Memory B cell (primary cell): ENCODE measurements at places on chromosomes 7 and 10.

- no peak for DNase-seq
- H3K27ac ChIP-seq = no peak overlapping the region
- H3K36me3 ChIP-seq = no peaks in the 10 kb centered on the region
These were observed 131.4 kb downstream of the VIPR2 start for GRCh38 chr7:159013181-159013690.

- peak overlapping the region; percentile 84 for H3K4me3 ChIP-seq
- no peak for DNase-seq
- peaks cover 15% of the 10 kb centered on the region for H3K4me1 ChIP-seq
- H3K27me3 ChIP-seq = no peaks in the 10 kb centered on the region
- peaks cover 3% of the 10 kb centered on the region for H3K36me3 ChIP-seq
- H3K27ac ChIP-seq = peak overlapping the region; percentile 65
These were observed 336.7 kb upstream of the KLF6 start for GRCh38 chr10:4121502-4122380.

DNA sequence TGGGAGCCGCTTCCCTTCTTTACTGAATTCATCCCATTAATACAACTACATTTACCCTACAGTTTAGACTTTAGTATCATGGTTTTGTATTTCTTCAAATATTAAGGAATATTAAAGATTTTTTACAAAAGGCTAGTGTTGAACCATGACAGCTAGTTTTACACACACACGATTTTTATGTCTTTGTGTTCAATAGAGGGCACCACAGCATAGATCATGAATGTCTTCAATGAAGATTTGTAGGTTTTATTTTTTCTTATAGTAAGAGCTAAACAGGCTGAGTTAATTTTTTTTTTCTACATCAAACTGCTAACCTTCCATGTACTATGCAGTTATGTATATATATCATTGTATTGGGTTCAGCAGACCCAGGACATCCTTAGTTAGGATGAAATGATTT lies 76.9 kb downstream of the SNX10 start:
- H3K36me3 ChIP-seq = peaks cover 24% of the 10 kb centered on the region
- H3K27ac ChIP-seq = no peak overlapping the region
- H3K27me3 ChIP-seq = no peaks in the 10 kb centered on the region
- H3K4me1 ChIP-seq = peaks cover 10% of the 10 kb centered on the region
- no peak overlapping the region for H3K4me3 ChIP-seq

DNA sequence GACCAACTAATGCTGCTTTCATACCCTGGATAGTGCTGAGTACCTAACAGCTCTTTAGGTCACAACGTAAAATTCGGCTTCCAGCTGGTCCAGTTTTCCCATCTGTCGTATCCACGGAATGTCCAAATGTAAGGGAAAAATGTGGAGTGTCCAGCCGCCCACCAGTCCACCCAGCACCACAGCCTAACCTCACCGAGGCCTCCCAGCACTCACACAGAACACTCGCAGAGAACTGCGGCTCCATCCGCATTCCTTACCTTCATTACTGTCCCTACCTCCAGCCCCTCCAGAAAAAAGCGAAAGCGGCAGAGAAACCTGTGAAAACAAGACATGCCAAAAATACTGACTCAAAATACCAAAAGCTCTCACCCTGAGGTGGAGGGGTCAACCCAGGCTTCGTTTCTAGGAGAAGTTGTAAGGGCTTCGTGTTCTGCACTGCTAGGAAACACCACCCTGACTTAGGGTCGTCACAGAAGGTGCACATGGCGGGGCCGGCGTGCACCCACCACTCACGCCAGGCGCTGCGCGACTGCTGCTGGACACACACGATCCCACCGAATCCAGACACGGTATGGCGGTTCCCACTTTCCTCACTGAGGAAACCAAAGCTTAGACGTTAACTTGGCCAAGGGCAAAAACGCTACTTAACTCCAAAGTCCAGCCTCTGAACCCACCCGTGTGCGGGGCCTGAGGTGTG lies 73.9 kb downstream of the AMZ1 start:
- no peak overlapping the region for H3K4me3 ChIP-seq
- no peaks in the 10 kb centered on the region for H3K27me3 ChIP-seq
- H3K4me1 ChIP-seq = peaks cover 29% of the 10 kb centered on the region
- no peak for DNase-seq
- peaks cover 16% of the 10 kb centered on the region for H3K36me3 ChIP-seq
- H3K27ac ChIP-seq = no peak overlapping the region

DNA sequence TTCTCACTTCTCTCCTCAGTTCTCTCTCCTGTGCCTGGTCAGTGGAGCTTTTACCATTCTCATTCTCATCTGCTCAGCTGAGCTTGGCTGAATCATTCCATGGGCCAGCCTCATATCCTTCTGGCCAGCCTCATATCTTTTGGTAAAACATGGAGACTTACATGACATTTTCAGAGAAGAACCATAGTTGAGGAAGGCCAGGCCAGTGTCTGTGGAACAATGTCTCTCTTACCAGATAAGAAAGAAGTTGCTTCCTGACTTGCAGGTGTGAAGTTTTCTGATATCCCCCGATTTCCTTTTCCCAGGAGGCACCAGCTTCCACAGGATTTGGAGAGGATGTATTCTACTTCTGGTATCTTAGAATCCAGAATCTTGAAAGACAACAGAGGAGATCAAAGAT lies 24.7 kb downstream of the ST7 start:
- H3K4me1 ChIP-seq = no peaks in the 10 kb centered on the region
- DNase-seq = no peak
- no peaks in the 10 kb centered on the region for H3K27me3 ChIP-seq
- no peak overlapping the region for H3K4me3 ChIP-seq

DNA sequence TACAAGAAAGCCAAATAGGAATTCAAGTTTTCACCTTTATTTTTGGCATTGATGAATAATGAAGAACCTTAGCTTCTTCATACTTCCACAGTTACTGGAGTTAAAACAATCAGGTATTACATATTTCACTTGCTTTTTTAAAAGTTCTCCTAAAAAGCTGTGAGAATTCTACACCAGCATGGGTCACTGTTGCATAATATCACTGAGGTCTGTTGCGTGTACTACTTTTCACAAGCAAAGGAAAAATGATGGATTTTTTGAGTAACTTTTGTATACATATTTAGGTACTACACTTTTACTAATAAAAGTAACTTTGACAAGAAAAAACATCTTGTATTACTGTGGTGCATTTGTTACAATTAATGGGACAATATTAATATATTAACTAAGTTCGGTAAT lies 15.2 kb downstream of the FAM24B start:
- no peak overlapping the region for H3K27ac ChIP-seq
- H3K36me3 ChIP-seq = peaks cover 8% of the 10 kb centered on the region
- H3K4me1 ChIP-seq = peaks cover 32% of the 10 kb centered on the region
- no peak for DNase-seq
- no peaks in the 10 kb centered on the region for H3K27me3 ChIP-seq

DNA sequence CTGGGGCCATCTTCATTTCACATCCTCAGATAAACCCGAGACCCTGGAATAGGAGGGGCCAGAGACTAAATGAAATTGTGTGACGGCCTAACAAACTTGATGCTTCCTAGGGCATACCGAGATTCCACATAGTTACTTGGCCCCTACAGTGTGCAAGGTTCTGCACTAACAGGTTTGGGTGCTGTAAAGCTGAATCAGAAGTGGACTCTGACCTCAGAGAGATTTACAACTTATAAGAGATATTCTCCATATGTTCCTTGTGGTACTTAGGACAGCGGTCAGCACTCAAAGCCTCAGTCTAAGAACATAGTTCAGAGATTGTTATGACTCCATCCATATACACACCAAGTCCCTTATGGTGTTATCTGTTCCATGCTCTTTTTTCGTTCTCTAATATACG lies 55.1 kb upstream of the FHIP2A start:
- H3K27me3 ChIP-seq = peaks cover 24% of the 10 kb centered on the region
- no peaks in the 10 kb centered on the region for H3K36me3 ChIP-seq
- no peaks in the 10 kb centered on the region for H3K4me1 ChIP-seq
- no peak overlapping the region for H3K27ac ChIP-seq
- no peak for DNase-seq

GRCh38 chr7:99000196-99000903 lies 122.0 kb downstream of the TRRAP start:
- H3K36me3 ChIP-seq = peaks cover 31% of the 10 kb centered on the region
- H3K4me1 ChIP-seq = peaks cover 10% of the 10 kb centered on the region
- no peaks in the 10 kb centered on the region for H3K27me3 ChIP-seq
- no peak for DNase-seq
- no peak overlapping the region for H3K27ac ChIP-seq
- no peak overlapping the region for H3K4me3 ChIP-seq

GRCh38 chr7:156474241-156474743 lies 166.3 kb upstream of the RNF32 start:
- H3K27me3 ChIP-seq = peaks cover 10% of the 10 kb centered on the region
- no peaks in the 10 kb centered on the region for H3K36me3 ChIP-seq
- H3K4me1 ChIP-seq = peaks cover 3% of the 10 kb centered on the region
- H3K27ac ChIP-seq = no peak overlapping the region
- DNase-seq = no peak

DNA sequence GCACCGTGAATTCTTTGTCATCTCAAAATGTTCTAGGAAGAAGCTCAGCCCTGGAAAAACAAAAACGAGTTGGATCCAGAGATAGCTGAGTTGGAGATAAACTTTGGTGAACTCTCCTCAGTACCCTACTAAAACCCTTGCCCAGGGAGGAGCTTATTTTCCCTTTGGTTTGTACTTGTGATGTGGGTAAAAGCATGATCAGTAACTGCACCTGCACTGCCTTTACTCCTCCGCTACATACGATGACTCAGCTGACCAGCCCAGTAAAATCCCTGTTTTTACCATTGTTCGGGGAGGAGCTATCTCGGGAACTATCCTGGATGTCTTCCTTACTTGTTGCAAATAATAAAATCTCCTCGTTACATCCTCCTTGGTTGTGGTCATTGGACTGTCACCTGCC lies 359.3 kb downstream of the SH2D4B start:
- H3K36me3 ChIP-seq = no peaks in the 10 kb centered on the region
- H3K4me3 ChIP-seq = no peak overlapping the region
- H3K27me3 ChIP-seq = no peaks in the 10 kb centered on the region
- no peak overlapping the region for H3K27ac ChIP-seq
- no peak for DNase-seq

GRCh38 chr7:148579366-148579765 lies 11.2 kb upstream of the C7orf33 start:
- no peak overlapping the region for H3K27ac ChIP-seq
- H3K36me3 ChIP-seq = no peaks in the 10 kb centered on the region
- no peak for DNase-seq
- peaks cover 2% of the 10 kb centered on the region for H3K4me1 ChIP-seq

- DNase-seq = peak; percentile 35
- peak overlapping the region; percentile 62 for H3K27ac ChIP-seq
- peaks cover 28% of the 10 kb centered on the region for H3K4me1 ChIP-seq
These were observed 12.8 kb downstream of the PDZD7 start for GRCh38 chr10:101018118-101018599.
